ENCODE measurements at places on chromosomes 1 and 21.

DNA sequence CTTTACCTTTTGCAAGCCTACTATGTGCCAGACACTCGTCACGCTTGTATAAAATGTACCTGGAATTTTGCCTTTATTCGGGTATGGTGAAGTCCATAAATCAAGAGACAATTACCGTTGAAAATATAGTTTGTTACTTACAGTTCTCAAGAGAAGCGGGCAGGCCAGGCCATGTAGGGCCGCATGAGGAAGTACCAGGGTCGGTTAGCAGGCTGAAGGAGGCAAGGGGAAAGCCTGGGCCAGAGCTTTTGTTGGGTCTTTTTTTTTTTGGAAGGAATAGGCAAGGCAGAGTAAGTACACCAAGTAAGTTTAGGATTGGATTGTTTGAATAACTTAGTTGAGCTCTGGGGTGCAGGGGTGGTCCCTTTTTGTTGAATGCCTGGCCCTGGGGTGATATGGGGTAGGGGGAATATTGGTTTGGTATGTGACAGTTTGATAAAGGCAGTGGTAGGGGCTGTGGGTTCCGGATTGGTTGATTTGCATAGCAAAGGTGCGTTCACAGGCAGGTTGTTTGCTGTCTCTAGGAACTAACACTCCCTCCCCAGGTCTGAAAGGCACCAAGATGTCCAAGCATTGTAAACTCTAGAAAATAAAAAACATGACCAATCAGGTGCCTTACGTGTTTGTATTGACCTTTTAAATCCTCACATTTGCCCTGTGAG lies 80.7 kb downstream of the KAZN start:
- H3K36me3 ChIP-seq, result peaks cover 54% of the 10 kb centered on the region
- DNase-seq, result no peak
- no peak overlapping the region for H3K27ac ChIP-seq
- H3K27me3 ChIP-seq, result no peaks in the 10 kb centered on the region
- peaks cover 3% of the 10 kb centered on the region for H3K4me1 ChIP-seq
- no peak overlapping the region for H3K4me3 ChIP-seq

DNA sequence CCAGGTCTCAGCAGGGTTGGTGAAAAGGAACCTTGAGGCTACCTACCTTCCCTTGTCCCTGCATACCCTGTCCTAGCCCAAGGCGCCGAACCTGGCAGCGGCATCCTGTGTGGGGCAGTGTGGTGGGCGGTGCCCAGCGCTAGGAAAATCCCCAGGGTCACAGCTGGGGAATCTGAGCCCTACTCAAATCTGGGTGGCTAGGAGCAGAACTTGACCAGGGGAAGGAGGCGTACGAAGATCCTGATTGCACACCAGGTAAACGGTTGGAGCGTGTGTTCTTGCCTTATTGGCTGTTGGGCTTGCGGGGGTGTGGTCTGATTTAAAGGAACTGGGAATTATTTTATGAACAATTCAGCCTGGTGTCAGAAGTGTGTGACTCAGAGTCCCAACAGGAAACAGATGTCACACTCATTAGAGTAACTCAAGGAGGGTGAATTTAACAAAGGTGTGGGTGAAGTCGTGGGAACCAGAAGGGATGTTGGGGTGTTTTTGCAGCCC lies 118.6 kb downstream of the LRIG2 start:
- H3K4me3 ChIP-seq, result no peak overlapping the region
- peaks cover 2% of the 10 kb centered on the region for H3K27me3 ChIP-seq
- H3K36me3 ChIP-seq, result no peaks in the 10 kb centered on the region
- no peak for DNase-seq
- no peak overlapping the region for H3K27ac ChIP-seq

DNA sequence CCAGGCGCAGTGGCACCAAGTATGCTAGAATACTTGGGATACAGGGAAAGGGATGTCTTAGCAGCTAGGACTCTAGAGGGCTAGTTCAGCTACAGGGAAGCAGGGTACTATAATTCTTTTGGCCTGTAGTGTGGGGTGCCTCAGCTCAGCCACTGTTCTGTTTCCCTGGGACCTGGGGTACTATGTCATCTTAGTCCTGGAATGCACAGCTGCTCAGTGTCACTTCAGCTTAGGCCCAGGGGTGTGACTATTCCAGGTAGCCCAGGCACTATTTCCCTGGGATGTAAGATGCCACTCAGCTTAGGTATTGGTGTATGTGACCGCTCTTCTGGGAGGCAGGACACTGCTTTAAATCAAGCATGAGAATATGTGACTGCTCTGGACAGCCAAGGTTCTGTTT lies 34.1 kb downstream of the RGSL1 start:
- H3K4me1 ChIP-seq, result no peaks in the 10 kb centered on the region
- H3K27ac ChIP-seq, result no peak overlapping the region
- H3K27me3 ChIP-seq, result no peaks in the 10 kb centered on the region

DNA sequence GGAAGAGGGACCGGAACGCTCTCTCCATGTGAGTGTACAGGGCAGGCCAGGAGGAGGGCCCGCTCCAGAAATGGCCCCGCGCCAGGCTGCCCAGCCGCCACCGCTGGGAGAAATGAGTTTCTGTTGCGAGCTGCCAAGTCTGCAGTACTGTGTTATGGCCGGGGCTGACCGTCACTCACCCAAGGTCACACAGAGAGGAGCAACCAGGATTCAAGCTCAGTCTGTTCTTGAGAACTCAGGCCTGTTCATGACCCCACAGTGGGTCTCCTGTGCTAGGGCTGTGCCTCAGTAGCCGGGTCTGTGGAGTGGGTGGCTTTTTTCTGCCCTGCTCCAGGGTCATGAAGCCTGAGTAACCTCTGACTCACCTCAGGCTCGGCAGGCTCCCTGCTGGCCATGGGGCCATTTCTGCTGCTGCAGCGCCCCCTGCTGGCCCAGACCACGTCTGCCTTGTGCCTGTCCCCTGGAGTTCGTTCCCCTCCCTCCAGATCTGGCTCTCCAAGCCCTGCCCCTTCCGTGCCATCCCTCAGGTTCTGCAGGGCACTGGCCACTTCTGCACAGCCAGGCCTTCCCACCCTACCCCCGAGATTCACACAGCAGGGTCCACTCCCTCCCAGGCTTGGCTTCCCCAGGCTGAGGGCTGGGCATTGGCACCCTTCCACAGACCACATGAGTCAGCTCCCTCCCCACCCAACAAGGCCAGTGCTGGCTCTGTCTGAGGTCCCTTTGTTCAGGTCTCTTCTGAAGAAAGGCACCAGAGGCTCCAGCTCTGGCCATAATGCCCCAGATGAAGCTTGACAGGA lies 51.8 kb downstream of the EDN2 start:
- no peaks in the 10 kb centered on the region for H3K36me3 ChIP-seq
- no peak overlapping the region for H3K27ac ChIP-seq
- peak; percentile 76 for DNase-seq
- no peaks in the 10 kb centered on the region for H3K4me1 ChIP-seq

DNA sequence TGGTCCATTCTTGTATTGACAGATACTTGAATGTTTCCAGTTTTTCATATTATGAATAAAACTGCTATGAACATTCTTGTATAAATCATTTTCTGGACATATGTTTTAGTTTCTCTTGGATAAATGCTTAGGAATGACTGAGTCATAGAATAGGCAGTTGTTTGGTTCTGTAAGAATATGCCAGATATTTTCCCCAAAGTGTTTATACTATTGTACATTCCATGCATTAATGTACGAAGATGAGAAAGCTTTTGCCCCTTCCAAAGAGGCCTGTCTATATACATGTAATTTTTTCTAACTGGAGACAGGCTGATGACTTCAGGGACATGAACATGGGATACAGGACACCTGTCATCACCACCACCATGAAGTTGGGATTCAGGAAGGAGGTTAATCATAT lies 11.3 kb downstream of the NBPF3 start:
- no peak for DNase-seq
- no peak overlapping the region for H3K4me3 ChIP-seq
- H3K27me3 ChIP-seq, result no peaks in the 10 kb centered on the region
- H3K4me1 ChIP-seq, result no peaks in the 10 kb centered on the region
- peaks cover 23% of the 10 kb centered on the region for H3K36me3 ChIP-seq

DNA sequence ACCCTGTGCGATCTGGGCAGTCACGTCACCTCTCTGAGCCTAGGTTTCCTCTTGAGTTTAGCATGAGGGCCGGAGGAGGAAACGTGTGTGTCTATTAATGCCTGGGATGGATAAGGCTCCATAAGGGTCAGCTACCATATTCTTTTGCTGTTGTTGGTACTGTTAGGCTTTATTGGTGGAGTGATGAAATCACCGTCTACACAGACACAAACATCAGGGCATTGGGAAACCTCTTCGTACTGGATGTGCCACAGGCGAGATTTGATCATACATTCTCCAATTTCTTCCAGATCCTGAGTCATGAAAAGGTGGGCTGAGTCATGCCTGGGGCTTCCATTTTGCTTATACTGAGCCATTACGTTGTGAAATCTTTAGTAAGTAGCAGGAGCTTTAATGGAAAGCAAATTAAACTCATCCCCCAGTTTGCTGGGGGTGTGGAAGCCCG lies 24.9 kb upstream of the GRHL3 start:
- no peaks in the 10 kb centered on the region for H3K4me1 ChIP-seq
- no peaks in the 10 kb centered on the region for H3K27me3 ChIP-seq
- DNase-seq, result no peak

- no peak overlapping the region for H3K4me3 ChIP-seq
- no peak overlapping the region for H3K27ac ChIP-seq
- H3K36me3 ChIP-seq, result no peaks in the 10 kb centered on the region
- peaks cover 5% of the 10 kb centered on the region for H3K4me1 ChIP-seq
- no peak for DNase-seq
These were observed 108.0 kb upstream of the ADAR start for GRCh38 chr1:154716011-154716410.
